ENCODE measurements at places on chromosomes 2 and 18. TPM values are rescaled to one million over a fixed set of nuclear protein-coding genes. Genes with fewer than 3 reads are reported as not detected.

DNA sequence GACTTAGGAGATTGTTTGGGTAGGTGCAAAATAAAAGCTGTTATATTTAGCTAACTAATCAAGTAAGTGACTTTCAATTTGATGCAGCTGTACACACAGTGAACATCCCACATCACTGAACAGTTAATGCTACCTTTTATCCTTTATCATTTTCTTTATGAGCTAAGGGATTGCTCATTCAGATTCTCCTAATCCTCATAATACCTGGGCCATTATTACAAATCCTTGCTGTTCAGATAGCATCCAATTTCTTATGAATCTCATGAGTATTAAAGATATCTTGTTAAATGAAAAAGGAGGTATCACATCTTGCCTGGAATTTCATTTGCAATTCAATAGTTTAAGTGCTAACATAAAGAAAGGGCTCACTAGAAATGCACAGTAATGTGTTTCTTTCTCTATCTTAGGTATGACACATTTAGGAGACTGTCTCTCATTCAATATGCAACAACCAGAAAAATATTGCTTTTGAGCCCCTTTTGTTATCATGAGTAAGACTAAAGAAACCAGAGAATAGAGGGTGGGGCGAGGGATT is 918.5 kb downstream of the CBLN2 start:
- DNase-seq: no peak

Gene DIPK1C
- not detected for total RNA-seq

Gene RGPD8
- total RNA-seq: 7.9 TPM

GRCh38 chr2:71423817-71424420 is 29.4 kb upstream of the DYSF start:
- DNase-seq: no peak

Gene UGT1A8
- total RNA-seq: 2.2 TPM

DNA sequence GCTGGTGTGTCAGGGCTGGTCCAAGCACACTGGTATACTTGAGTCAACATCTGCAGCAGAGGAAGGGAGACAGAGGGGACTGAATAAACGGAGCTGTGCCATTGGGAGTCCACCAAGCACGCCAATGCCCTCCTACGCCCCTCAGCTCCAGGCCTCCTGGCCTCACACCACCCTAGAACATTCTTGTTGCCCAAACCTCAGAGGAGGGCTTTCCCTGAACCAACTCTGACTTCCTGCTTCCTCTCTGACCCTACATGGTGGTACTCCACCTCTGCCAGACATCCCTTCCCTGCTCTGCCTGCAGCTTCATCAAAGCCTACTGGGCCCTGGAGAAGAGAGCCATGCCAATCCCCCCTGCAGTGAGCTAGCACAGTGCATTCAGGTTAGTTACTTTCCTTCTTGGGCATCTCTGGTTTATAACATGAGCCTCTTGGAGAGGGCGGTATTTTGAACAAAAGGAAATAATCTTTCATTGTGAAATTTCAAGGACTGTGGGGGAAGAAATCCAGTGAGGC is 54.4 kb downstream of the ZBTB7C start:
- no peak for DNase-seq
